Stimulated activated CD4-positive, alpha-beta T cell treated with anti-CD3 and anti-CD28 coated beads, TNF-alpha, amount 100 ng/mL, for 1 hour (primary cell): ENCODE measurements at places on chromosomes 1 and 21.

DNA sequence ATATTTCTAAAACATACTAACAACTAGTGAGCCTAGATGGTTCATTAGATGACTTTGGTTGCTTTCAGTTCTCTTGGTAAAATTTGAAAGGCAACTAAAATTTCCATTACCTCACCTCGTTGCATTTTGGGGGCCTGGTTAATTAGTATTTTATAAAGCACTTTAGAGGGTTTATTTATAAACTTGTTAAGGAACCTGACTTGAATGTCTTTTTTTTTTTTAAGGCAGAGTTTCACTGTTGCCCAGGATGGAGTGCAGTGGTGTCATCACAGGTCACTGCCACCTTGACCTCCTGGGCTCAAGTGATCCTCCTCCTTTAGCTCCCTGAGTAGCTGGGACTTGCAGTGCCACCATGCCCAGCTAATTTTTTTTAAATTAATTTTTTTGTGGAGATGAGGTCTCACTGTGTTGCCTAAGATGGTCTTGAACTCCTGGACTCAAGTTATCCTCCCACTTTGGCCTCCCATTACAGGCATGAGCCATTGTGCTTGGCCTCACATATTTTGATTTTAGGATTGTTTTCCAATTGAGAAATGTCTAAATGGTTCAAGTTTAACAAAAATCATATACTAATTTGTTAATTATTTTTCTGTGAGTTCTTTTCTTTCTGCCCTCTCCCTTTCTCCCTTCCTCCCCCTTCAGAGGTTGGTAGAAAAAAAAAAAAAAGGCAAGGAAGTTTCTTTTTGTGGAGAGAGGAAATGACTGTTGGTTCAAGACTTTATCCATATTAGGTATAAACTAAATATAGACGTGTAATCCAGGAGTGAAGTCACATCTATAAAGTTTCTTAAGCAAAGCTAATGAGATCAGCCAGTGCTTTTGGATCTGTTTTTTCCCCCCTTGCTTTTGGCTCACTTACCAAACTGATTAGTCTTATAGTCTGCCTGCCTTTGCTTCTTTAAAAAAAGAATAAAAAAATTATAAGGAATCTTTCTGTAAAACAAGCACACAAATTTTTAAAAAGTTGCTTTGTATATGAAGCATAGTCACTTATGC, 24.7 kb downstream of the CLIC4 start:
- DNase-seq = no peak

DNA sequence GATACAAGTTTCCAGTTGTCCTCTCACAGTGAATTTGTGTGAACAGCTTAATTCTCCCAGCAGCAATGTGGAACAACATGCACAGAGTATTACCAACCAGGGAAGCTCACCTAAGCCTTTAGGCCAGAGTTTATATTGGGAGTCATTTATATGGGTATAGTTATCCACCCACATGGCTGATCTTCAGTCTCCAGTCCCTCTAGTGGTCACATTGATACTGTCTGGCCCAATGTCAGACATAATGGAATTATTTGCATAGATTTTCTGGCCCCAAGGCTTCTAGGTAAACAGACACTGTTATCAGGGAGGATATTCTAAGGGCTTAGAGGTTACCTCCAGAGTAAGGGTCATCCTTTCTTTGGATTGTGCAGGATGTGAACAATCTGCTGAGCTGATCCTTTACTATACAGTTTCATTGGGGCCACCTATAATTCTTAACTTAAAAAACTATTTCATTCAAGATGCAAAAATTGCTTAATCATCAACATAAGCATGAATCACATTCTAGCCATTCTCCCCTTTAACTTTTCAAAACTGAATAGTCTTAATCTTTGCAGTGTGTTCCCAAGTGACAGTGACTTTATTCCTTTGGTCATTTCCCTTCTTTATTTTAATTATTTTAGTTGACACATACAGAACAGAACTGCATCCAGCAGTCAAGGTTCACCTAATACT, 210.9 kb downstream of the LTN1 start:
- no peak for DNase-seq

DNA sequence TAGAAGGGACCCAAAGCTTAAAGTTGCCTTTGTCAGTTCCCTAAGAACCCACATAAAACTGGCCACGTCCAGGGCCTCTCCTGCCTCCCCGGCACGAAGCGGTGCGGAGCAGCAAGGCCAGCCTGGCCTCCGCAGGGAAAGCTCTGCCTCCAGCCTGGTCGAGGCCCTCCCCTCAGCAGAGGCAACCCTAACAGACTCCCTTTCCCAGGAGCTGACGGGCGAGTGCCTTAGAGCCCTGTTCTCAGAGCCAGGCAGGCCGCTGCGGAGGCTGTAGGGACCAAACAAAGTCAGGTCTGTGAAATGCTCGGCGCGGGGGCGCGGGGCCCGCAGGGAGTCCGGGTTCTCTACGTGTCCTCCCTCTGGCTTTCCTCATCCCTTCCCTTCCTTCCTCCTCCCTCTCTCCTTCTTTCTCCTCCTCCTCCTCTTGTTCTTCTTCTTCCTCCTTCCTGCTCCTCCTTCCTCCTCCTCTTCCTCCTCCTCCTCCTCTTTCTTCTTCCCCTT, 40.7 kb downstream of the RIPK4 start:
- DNase-seq = no peak

DNA sequence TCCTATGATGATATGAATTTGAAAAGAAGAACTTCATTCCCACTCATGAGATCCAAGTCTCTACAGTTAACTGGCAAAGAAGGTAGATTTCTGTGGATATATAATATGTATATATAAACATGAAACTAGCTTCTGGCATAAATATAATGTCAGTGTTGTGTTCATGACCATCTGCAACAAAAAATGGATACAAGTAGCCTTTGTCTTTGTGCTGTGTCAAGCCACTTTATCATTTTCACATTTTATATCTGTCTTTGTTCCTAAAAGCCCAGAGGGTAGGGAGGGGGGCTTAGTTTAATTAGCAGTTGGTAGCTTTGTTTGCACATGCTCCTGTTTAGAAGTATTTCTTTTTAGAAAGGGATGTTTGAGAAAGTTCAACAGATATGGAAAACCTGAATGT, 56.2 kb upstream of the FASLG start:
- DNase-seq = no peak

- DNase-seq = no peak
These were observed 496.5 kb upstream of the ADGRL2 start for GRCh38 chr1:81304187-81304586.

DNA sequence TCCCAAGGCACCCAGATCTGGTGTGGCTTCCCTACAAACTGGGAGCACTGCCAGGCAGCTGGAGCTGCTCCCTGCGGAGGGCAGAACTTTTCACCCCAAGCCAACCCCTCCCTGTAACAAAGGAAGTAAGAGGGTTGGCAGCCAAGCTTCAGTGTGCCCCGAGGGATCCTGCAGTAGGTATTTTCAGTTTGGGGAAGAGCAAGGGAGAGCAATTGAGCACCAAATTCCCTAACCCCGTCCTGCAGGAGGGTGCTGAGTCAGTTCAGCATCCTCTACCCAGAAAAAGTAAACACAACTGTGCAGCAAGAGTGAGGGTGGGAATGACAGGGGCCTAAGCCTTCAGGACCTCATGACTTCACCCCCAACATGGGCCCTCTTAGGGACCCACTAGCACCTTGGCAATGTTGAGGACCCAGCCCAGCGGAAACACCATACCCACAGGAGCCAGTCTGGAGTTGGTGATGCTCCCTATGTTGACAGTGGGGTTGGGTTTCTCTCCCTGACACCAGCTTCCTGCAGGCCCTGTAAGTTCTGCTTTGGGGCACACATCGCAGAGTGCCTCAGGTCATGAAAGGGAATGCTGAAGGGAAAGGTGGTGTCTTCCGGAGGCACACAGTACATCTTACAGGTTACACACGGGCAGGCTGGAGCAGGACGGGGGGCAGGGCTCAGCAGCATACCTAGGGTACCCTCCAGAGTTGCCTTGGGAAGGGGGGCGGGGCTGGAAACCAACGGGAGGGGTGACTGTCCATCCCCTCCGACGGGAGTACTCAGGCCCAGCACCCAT, 14.8 kb downstream of the SH3BP5L start:
- DNase-seq = no peak

DNA sequence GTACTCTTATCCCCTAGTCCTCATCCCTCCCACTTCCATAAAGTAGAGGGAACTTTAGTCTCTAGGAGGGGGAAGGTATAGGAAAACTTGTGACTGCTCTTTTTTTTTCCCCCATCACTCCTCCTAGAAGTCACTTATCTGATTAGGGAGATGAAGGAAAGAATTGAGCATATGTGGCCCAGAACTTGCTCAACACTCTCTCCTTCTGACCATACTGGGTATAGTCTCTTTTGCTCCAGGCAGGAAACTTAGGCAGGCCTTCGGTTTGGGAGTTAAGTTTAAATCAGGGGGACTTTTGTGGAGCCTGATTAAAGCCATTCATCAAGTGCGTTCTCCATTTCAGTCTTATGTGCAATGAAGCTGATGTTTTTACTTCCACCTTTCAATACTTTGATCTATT, 5.8 kb downstream of the UBE2U start:
- no peak for DNase-seq

DNA sequence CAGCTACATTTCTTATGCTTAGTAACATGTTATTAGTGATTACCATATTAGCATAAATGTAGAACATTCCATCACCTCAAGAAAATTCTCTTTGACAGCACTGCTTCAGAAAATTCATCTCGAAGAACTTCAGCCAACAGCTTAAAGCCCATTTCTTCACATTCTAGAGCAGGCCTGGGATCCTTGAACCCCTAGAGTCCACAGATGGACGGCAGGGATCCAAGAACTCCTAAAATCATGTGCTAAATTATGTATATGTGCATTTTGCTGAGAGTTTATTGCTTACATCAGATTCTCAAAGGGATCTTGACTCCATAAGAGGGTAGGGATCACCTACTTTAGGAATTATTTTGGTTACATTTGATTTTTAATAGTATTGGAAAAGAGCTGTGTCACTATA, 76.2 kb upstream of the TEKT2 start:
- no peak for DNase-seq

DNA sequence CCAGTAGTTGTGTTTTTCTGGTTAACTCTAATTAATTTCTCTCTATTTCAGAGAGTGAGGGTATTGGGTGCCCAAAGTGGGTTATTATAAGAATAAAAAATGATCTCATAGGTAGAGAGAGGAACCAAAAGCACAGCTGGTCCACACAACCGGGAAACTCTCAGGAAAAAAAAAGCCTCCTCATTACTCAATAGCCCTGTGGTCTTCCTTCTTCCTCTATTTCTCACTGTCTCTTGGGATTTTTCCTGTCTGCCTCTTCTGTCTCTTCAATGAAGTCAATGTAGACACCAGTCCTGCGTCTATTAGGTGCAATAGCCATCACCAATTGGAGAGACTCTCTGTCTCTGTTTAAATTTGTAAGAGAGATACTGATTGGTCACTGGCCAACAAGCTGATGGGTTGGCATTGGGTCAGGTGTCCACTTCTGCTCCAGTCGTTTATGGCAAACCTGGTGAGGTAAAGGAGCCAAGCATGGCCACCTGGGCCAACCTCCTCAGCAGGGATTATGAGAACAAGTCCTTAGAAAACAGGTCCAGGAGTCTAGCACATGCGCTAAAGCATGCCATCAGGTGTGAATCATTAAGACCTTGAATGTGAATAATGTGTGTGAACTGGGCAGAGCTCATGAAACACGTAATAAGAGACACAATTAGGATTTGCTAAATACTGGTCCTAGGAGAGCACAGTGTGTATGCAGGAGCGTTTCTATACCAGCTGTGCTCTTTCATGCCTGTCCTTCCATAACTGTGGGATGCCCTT, 443.0 kb upstream of the RUNX1 start:
- no peak for DNase-seq

- no peak for DNase-seq
These were observed at the start of gene RHBG for GRCh38 chr1:156368889-156369684. Gene RHBG (plus strand): TSS chr1:156369211. CDS start chr1:156369250, 39 bp downstream.

DNA sequence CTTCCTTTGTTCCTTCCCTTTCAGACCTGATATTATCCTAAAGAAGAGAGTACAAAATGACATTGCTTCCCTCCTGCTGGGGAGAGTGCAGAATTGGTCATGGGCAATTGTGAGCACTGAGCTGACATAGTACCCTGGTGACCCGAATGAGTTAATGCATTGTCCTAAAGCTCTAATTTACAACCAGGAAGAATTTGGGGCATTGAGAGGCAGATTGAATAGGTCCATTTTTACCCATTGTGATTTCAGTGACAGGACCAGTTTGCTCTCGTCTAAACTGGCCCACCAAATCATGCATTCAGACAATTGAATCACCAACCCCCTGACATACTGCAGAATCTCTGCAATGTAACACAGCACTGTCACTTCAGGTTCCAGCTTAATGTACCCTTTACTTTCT, 497.4 kb downstream of the DPYD start:
- no peak for DNase-seq

GRCh38 chr1:204081164-204081790, 8.4 kb downstream of the SOX13 start:
- no peak for DNase-seq

GRCh38 chr1:15148941-15149340, 4.6 kb upstream of the TMEM51 start:
- DNase-seq = no peak

- DNase-seq = no peak
These were observed 106.1 kb downstream of the SIM2 start for GRCh38 chr21:36804874-36805611.

DNA sequence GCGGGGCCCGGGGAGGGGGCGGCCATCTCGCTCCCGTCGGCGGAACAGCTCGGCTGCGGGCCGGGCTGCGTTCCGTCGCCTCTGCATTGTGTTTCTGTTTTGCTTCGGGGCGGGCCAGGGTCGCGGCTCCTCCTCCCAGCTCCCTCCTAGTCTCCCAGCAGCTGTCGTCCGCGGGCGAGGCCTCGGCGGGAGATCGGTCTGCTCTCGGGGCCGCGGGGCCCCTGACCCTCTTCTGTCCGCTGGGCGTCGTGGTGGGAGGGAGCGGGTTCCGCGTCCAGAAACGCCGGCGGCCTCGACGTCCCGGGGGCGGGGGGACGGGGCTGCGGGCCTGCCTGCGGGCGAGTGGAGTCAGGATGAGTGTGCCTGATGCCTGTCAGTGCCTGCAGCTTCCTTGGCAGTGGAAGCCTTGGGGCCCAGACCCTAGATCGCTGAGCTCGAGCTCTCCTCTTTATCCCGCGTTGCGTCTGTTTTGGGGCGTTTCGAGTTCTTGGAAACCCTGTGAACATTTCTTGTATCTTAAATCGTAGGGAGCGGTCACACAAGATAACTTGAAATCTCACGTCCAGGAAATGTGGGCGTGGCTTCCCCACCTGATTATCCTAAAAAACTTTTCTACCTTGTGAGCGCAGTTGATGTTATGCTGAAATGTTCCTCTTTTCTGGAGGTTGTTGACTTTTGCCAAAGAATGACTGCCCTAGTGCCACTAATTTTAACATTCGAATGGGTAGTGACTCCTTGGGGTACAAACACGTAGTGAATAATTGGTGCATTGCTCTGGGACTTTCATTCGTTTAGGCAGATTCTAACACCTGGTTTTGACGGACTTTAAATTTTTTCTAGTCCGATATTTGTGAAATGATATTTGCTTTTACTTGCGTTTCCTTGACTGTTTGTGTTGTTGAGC, 676 bp downstream of the MORC3 start:
- no peak for DNase-seq

DNA sequence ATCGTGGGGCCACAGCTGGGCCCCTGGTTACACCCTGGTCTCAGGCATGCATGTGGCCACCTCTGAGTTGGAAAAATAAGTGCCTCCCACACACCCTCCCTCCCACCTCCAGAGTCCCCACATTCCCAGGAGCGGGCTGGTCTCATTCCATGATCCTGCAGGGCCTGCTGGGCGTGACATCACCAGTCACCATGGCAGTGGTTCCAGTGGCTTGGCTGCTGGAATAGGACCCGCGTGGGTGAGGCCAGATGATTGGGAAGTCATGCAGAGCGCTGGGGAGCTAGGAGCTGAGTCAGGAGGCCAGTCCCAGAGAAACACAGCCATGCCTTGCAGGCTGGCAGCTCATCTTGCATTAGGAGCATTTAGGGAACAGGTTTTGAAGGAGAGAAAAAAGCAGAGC, 125.4 kb upstream of the TMEM51 start:
- no peak for DNase-seq
